H4 (cell line): ENCODE measurements at places on chromosomes 4 and X. TPM values are rescaled to one million over a fixed set of nuclear protein-coding genes. Genes with fewer than 3 reads are reported as not detected.

IL21 gene
- total RNA-seq = not detected in 2 replicates

NDST4 gene
- 0.10 and 1.3 TPM in 2 replicates for total RNA-seq

GRCh38 chr4:80878218-80878617 is 152.3 kb upstream of the BMP3 start:
- no peak for DNase-seq

- no peak for DNase-seq
These were observed 4.2 kb upstream of the DUSP9 start for GRCh38 chrX:153642655-153643430.

- no peak for DNase-seq
These were observed 32.6 kb upstream of the PPP2R2C start for GRCh38 chr4:6504900-6505496.

- no peak for DNase-seq
These were observed 36.1 kb upstream of the GEMIN8 start for GRCh38 chrX:14065800-14066199.

DNA sequence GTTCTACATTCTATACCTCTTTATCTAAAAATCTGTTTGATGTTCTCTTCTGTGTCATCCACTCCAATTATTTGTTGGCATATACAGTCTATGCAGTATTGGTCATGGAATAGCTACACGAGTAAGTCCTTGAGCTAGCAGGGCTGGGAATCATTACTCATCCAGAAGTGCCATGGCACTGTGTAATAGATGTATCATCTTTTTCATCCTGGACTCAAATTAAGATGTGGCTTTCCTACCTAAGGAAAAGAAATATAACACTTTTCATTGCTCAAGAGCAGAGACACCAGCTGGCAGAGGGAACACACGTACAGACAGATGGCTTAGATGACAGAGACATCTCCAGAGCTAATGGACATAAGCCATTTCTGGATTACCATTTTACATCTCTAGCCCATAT is 159.8 kb downstream of the FAM13A start:
- no peak for DNase-seq

GRCh38 chrX:108090491-108091263 is 665 bp downstream of the PSMD10 start:
- peak; percentile 6 for DNase-seq

SUPT20HL2 gene
- not detected in 2 replicates for total RNA-seq

SSX1 gene
- total RNA-seq = 0.14 TPM in 1 of 2 replicates, not detected in the other

SFRP2 gene
- 0.29 TPM in 1 of 2 replicates, not detected in the other for total RNA-seq

SOD3 gene
- total RNA-seq = 1.6 TPM in 1 of 2 replicates, not detected in the other

CSAG1 gene
- total RNA-seq = 2.9 and 3.0 TPM in 2 replicates
